Activated CD8-positive, alpha-beta memory T cell treated with anti-CD3 and anti-CD28 coated beads for 48 hours (primary cell): ENCODE measurements at places on chromosomes 1 and 21.

DNA sequence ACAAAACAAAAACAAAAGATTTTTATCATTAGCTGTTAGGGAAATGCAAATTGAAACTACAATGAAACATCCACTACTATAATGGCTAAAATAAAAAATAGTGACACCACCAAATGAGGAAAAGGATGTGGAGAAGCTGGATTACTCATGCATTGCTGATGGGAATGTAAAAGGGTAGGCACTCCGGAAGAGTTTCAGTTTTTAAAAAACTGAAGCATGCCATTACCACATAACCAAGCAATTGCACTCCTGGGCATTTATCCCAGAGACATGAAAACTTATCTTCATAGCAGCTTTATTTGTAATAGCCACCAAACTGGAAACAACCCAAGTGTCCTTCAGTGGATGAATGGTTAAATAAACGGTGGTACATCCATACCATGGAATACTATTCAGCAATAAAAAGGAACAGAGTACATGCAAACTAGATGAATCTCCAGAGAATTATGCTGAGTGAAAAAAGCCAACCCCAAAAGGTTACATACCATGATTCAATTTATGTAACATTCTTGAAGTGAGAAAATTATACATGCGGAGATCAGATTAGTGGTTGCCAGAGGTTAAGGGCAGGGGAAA, 14.5 kb upstream of the CFAP298 start:
- no peak for DNase-seq

- DNase-seq, result no peak
Observed at GRCh38 chr1:93593854-93594602, 87.6 kb downstream of the BCAR3 start.

- DNase-seq, result no peak
Observed at GRCh38 chr1:236882678-236883077, 87.6 kb downstream of the MTR start.

GRCh38 chr1:23931491-23931880, 18.3 kb upstream of the CNR2 start:
- no peak for DNase-seq

DNA sequence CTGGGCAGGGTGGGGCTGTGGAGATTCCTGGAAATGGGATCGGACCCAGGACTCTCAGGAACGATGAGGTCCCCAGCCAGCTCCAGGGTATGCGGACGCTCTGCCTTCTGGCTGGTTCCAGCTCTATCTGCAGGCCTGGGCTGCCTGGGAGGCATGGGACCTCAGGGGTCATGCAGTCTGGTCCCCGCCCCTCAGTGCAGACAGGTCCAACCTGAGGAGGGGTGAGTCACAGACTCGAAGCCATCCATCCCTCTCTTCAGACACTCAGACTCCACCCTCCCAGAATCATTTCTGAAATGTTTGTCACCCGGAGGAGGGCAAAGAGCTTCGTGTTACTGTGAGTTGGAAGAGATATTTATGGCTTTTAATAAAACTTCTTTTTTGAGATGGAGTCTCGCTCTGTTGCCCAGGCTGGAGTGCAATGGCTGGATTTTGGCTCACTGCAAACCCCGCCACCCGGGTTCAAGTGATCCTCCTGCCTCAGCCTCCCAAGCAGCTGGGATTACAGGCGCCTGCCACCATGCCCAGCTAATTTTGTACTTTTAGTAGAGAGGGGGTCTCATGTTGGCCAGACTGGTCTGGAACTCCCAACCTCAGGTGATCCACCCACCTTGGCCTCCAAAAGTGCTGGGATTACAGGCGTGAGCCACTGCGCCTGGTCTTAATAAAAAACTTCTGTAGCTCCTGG, 5.9 kb upstream of the MYOM3 start:
- DNase-seq, result no peak

- DNase-seq, result no peak
Observed at GRCh38 chr1:25556791-25557476, 13.5 kb downstream of the LDLRAP1 start.
